ENCODE measurements at places on chromosomes 11 and 22.

GRCh38 chr11:71447791-71448256 lies 369 bp downstream of the DHCR7 start:
- DNase-seq: peak; percentile 17

- peak; percentile 99 for DNase-seq
These were observed 6.9 kb downstream of the OR10V1 start for GRCh38 chr11:59706518-59707285.

DNA sequence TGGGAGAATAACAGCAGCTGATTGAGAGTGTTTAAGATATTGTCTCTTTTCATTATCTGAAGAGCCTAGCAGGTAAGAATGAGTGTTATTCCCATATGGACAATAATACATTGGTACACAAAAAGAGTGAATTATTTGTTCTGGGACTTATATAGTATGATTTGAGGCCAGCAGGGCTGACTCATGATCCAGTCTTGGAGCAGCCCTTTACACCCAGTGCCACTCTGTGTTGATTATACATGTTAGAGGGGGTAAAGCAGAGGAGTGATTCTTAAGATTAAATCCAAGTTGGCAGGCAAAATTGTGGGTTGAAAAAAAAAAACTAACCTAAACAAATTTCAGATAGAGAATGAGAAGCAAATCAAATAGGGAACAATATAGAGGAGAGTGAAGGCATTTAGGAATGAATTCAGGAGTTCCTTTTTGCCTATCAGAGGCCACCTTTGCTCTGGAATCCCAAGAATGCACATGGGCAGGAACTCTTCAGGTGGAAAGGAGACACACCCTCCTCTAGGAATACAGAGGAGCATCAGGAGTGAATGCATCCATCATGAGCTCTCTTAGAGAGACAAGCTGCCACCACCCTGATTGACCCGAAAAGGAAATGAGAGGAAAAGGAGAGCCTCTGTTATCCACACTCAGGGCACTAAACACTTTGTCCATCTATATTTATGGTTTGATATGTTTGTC lies 19.2 kb upstream of the MRGPRX1 start:
- DNase-seq: no peak

GRCh38 chr11:44047931-44048431 lies at the start of gene ACCSL:
TSS of gene ACCSL (plus strand) at chr11:44047981. CDS start at chr11:44048037, 56 bp downstream.
- no peak for DNase-seq

- DNase-seq: no peak
These were observed 34.5 kb downstream of the IGSF9B start for GRCh38 chr11:133922078-133922870.

GRCh38 chr22:36277482-36278291 lies 24.8 kb downstream of the APOL1 start:
- peak; percentile 55 for DNase-seq

GRCh38 chr11:28542561-28542960 lies 434.4 kb downstream of the METTL15 start:
- DNase-seq: no peak

- DNase-seq: no peak
These were observed 111.3 kb downstream of the PLEKHA7 start for GRCh38 chr11:16902781-16903378.

DNA sequence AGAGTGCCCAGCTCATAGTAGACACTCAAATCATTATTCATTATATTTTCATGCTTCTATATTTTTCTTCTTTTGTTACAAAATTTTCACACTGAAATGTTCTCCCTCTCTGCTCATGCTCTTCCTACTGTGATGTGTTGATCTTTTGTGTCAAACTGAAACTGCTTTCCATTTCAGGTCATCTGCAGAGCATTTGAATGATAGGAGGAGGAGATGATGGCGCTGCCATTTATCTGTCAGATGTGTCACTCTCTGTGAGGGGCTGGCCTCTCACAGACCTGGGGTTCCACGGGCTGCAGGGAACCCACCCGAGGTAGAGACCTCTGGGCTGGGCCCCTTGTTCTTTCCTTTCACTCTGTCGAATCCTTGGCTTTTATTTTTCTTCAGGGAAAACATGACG lies 41.1 kb downstream of the OR10A6 start:
- DNase-seq: no peak

DNA sequence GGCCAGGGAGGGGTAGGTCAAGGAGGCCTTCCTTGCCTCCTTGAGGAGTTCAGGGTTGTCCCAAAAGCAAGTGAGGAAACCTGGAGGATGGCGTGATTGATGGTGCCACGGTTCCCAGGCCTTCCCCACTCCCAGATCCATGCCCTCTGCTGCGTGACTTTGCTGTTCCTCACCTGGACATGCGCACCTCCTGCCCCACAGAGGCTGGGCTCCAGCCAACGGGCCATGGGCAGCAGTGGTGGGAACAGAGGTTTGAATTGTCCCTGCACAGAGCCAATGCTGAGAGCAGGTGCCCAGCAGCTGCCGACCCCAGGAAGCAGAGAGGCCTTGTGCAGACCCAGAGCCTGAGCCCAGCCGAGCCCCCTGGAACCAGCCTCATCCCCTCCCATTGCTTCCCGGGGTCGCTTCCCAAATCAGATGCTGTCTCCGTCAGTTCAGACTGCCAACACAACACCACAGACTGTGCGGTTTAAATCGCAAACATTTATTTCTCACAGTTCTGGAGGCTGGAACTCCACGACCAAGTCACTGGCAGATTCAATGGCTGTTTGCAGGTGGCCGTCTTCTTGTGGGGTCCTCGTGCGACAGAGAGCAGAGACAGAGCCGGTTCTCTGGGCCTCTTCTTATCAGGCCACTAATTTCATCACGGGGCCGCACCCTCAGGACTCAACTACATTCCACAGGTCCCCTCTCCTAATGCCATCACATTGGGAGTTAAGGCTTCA lies 6.2 kb upstream of the LINC01488 start:
- DNase-seq: no peak

Measured in amniotic epithelial cell (primary cell).